Inflammatory macrophage (primary cell): ENCODE measurements at places on chromosomes 12 and 14.

DNA sequence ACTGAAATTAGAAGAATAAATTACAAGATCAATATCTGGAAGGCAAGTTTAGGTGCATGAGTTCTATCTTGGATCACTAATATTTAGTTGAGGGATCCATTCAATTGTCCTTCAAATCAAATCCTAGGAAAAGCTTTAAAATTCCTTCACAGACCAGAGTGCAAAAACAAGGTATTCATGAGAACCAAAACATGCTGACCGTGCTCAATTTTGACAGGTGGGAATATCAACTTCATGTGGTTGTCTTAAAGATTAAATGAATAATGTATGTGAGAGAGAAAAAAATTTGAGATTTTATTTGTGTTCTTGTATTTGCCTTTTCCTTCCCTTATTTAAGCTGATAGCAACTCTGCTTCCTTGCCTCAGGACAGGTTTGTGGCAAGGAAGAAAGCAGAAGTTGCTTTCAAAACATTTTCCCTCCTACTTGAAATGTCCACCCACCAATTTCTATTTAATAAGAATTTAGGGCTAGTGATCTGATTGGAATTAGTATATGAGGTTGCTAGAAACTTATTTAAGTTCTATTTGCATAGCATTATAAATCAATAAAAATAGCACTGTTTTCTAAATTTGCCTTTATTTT lies 4.9 kb upstream of the PPP1R12A start:
- peak; percentile 51 for DNase-seq

DNA sequence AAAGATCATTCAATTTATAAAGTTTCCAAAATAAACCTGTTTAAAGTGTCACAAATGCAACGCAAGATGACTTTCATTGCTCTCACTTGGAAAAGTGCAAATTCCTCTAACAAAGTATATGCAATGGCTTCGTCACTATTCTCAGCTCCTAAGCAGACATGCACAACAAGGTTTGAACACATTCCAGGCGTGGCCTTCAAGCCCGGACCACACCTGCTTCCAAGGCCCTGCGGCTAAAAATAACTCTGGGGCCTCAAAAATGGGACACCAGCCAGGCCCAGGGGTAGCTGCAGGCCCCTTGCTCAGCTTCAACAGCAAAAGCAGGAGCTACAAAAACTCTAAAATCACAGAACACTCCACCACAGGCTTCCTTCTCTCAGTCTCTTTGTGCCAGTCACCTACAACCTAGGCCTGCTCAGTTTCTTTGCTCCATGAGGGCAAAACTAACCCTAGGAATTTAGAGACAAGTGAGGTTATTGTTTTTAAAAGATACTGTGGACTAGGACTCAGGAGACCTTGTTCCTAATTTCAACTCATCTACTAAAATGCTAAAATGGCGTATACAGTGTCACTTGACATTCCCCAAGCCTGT lies 29.3 kb downstream of the DUSP16 start:
- DNase-seq: no peak

DNA sequence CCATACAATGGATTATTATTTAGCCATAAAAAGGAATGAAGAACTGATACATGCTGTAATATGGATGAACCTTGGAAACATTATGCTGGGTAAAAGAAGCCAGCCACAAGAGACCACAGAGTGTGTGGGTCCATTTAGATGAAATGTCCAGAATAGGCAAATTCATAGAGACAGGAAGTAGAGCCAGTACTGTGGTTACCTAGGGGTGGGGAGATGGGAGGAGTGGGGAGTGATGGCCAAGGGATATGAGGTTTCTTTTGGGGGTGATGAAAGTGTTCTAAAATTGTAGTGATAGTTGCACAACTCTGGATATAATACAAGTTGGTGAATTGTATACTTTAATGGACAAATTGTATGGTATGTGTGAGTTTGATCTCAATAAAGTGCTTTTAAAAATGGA lies 18.6 kb downstream of the JDP2 start:
- DNase-seq: no peak

DNA sequence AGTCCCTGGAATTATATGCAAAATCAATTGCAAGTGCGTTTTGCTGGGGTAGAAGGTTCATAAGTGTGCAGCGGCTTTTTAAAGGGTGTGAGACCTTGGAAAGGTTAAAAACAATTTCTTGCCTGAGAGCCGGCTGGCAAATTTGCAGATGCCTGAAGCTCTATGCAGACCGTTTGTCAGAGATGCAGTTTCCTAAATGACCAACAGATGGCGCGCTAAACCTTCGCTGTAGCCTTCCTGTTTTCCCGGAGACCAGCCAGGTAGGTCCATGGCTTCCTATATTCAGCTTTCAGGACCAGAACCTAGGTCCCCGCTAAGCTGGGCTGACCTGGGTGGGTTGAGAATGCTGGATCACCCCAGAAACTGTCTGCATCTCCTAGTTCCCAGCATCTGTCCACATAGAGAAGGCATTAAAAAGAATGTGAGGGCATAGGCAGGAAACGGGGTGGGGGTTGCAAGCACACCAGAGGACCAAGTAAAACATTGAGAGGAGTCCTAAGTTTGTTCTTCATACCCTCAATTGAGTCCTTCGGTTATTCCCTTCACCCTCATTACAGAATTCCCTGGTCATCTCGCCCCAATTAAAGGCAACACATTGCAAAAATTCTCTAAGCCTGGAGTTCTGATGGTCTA lies 5.7 kb upstream of the NOS1 start:
- peak; percentile 64 for DNase-seq

GRCh38 chr14:99502989-99503421 lies 21.8 kb downstream of the CCNK start:
- DNase-seq: no peak

GRCh38 chr12:109611223-109611622 lies 37.6 kb downstream of the MVK start:
- no peak for DNase-seq
